ENCODE measurements at places on chromosomes 1 and 21.

GRCh38 chr1:64743954-64744491, 852 bp upstream of the RAVER2 start:
- DNase-seq: no peak

- DNase-seq: no peak
These were observed 12.2 kb downstream of the EVA1C start for GRCh38 chr21:32424674-32425073.

- no peak for DNase-seq
These were observed 315.0 kb upstream of the NRIP1 start for GRCh38 chr21:15379776-15380175.

GRCh38 chr21:21682172-21682571, 684.0 kb downstream of the NCAM2 start:
- DNase-seq: no peak

GRCh38 chr1:206001476-206001888, 1.7 kb downstream of the RAB7B start:
- no peak for DNase-seq

- DNase-seq: no peak
These were observed at the start of gene OR10T2 for GRCh38 chr1:158398818-158399514. OR10T2 (minus strand) TSS chr1:158399466; CDS start chr1:158399466, 0 bp downstream.

DNA sequence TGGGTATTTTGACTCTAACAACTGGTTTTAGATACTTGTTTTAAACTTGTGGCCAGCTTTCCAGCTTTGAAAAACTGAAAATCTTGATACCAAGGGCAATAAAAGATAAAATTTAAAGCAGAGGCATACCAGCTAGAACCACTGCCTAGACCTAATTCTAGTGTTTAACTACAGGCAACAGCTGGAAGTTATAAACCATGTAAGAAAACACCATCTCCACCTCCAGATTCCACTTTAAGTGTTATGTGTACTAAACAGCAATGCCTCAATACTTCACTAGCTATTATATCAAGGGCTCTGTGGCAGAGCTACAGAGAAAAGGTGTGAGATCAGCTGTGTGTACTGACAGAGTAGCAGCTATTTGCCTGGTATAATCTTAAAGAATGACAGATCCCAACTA, 69.5 kb downstream of the LPAR3 start:
- no peak for DNase-seq

GRCh38 chr1:197144570-197145325, 1.7 kb downstream of the ASPM start:
- DNase-seq: no peak

DNA sequence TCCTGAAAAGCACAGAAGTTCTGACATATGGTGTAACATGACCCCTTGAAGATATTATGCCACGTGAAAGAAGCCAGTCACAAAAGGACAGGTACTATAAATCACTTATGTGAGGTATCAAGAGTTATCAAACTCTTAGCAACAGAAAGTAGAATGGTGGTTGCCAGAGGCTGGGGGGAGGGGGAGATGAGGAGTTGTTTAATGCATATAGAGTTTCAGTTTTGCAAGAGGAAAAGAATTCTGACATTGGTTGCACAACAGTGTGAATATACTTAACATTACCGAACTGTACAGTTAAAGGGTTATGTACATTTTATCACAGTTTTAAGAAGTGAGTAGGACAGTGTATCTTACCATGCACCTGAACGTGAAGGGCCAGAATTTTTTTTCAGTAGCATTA, 80.0 kb downstream of the USP25 start:
- no peak for DNase-seq

DNA sequence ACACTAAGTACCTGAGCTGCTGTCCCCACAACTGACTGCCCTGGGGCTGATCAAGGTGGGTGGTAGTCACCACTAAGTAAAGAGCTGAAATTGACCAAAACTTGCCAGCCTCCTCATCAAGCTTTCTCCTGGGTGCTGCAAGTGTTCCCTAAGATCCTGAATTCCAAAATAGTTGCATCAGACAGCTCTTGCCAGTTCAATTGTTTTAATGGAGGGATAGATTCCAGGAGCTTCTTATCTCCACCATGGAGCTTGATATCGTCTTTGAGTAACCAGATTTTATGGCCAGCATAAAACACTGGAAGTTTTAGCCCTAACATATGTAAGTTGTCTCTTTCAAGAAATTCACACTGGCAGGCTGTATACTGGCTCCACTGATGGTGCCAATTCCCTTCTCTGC, 90.3 kb downstream of the NID1 start:
- no peak for DNase-seq

DNA sequence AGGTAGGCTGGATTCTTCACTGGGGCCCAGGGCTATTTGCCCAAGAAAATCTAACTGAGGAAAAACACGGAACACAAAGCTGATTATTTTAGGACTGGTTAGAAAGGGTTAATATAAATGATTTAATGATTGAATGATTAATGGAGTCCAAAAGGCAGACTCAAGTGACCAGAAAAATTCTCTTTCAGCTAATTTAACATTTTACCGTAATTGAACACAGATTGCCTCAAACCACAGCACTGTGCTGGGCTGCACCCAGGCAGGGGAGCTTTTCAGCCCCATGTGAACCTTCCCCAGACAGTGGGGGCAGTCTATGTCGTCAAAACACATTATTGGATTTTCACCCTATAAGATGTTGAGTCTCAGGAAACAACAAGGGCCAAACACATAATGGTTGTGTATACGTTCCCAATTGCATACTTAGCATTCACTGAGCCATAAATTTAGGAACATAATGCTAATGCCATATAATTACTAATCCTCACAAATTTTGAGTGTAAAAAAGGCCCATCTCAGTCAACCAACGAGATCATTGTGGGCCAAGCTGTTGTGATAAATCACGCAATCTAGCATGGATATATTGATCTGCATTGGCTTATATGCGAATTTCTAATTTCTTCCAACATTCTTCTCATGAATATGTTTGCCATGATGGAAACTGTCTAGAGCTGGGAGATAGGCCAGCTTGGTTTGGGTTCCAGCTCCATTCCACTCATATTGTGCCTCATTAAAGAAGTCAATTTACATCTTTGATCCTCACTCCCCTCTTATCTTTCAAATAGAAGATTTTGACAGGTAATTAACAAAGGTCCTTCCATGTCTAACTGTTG, 27.7 kb downstream of the DSCAM start:
- no peak for DNase-seq

- no peak for DNase-seq
These were observed 155.9 kb upstream of the RUNX1 start for GRCh38 chr21:35204850-35205541.

DNA sequence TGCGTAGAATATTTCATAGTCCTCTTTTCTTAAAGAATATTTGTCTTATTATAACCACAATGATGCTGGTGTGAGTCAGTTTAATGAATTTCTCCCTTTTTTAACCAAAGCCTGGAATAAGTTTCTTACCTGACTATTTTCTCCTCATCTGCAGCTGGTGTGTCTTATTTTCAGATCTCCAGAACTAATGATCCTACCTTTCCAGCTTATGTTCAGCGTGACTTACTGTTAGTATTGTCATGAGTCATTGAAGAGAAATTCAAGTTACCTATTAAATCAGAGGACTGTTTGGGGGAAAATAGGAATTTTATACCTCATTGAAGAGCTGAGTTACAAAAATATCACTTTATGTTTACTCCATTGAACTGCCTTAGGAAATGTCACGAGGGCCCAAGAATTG, 482.1 kb downstream of the RWDD3 start:
- no peak for DNase-seq

DNA sequence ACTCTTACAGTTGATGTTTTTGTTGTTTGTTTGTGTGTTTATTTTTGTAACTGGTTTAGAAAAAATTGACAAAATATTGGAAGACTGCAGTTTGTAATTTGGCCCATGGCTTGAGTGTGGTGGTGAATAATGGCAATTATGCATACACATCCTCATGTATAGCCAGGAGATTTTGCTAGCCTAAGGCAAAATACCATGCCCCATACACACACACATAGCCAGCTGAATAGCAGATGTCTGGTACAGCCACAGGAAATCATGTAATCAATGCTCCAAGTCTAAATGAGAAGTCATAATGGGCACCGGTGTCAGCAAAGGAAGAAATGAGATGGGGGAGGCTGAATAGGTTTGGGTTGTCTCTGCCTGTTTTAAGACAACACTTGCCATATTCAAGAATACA, 135.2 kb upstream of the COA6 start:
- no peak for DNase-seq

- no peak for DNase-seq
These were observed 48.3 kb downstream of the PPIAL4G start for GRCh38 chr1:148434832-148435231.

DNA sequence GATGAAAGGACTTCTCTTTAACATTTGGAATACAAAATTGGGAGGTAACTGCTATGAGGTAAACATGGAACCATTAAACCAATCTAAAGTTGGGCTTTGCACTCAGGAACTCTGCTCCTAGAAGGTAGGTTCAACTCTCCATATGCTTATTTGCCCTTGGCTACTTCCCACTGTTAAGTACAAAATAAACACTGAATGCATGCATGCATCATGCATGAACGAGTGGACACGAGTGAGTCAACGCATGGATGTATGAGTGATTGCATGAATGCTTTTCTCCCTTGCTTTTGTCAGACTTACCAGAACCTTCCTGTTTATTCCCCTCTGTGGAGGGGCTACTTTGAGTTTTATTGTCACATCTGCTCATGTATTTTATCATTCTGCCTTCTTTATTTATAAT, 42.4 kb upstream of the RUNX1 start:
- no peak for DNase-seq

DNA sequence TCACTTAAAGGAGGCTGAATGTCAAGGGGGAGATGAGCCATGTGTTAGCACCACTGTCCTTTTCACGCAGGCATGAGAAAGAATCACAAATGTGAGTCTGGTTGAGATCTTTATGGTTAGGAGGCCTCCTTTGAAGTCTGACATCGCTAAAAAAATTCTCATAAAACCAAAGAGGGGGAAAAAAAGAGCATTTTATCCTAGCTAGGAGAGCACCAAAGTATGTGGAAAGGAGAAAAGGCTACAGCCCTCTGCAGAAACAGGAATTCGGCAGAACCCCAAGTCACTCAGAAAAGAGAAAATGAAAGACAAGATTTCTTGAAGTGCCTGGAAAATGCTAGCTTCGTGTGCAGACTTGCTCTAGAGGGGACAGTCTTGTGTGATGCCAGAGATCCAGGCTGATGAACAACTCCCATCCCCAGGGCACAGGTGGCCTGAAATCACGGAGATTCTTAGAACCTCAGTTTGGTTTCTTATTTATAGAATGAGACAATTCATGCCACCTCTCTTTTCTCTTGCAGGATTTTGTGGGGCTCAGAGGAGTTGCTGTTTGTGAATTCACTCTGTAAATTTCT, 61.5 kb downstream of the RUNX1 start:
- DNase-seq: no peak

GRCh38 chr1:158998781-158999161, 10.9 kb upstream of the IFI16 start:
- peak; percentile 35 for DNase-seq
